ENCODE measurements at places on chromosomes 6 and 20. TPM values are rescaled to one million over a fixed set of nuclear protein-coding genes. Genes with fewer than 3 reads are reported as not detected.

SS18L1 gene
- total RNA-seq = 23.3 TPM

ENPP3 gene
- 0.72 TPM for total RNA-seq

SCRT2 gene
- total RNA-seq = not detected

HRH3 gene
- not detected for total RNA-seq

DNA sequence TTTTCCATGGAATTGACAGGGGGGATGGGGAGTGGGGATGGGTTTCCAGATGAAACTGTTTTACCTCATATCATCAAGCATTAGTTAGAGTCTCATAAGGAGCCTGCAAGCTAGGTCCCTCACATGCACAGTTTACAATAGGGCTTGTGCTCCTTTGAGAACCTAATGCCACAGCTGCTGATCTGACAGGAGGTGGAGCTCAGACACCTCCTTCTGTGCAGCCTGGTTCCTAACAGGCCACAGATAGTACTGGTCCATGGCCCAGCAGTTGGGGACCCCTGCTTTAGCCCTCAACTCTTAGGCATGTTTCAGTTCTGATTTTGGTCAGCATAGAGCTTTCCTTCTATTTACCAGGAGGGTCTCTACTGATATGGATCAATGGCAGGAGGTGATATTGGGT, 251.6 kb downstream of the LAMA2 start:
- no peak for DNase-seq

GRCh38 chr6:3696525-3697088, 54.9 kb downstream of the PXDC1 start:
- no peak for DNase-seq

All from suprapubic skin (tissue), 4 donors.